Fibroblast of skin of right biceps (primary cell): ENCODE measurements at places on chromosomes 5 and 9.

DNA sequence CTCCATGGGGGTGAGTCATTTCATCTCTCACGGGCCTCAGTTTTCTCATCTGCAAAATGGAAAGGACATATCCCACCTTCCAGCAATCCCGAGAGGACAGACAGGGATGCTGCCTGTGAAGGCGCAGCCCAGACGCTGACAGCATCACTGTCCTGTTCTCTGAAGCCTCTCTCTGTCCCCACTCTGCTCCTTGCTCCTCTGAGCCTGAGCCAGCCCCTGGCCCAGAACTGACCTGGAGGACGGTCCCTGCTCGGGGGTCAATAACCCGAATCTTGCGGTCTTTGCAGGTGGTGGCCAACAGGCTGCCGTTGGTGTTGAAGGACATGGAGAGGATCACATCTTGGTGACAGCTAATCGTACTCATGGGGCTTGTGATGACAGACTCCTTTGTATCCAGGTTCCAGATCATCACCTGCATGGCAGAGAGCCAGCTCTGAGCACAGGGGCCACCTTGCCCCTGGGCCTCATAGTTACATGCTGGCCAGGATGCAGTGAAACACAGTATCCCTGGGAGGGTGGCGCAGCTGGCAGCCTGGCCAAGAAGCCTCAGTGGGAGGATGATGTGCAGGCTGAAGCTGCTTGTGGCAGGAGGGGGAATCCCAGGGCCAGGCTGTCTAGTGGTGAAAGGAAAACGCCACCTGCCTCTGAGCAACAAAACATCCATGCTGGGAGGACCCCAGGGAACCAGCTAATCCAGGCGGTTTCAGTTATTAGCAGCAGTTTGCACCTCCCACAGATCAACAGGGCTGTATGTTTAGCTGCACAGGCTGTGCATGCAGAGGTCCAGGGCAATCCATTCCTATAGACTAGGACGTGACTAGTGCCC lies 14.0 kb upstream of the TRIM14 start:
- DNase-seq: no peak

DNA sequence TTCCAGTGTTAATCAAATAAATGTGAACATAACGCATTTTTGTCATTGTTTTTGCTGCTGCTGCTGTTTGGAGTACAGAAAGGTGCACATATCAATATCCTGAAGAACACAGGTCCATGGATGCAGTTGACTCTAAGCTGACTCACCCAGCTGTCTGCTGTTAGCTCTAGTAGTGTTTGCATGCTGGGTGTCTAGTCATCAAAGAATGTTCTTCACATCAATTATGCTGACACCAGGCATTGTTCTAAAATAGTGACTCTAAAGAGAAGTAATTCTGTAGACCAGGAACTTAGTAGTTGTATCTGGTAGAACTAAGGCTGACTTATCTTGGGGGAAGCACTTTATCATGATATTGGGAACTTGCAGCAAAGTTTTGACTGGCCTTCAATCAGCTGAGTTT lies 55.7 kb upstream of the DPYSL3 start:
- DNase-seq: peak; percentile 70

- DNase-seq: peak; percentile 93
Observed at GRCh38 chr9:78592811-78593210, 295.9 kb downstream of the PSAT1 start.

GRCh38 chr9:132183134-132183533 lies 21.3 kb downstream of the NTNG2 start:
- no peak for DNase-seq

GRCh38 chr5:25393957-25394356 lies 749.2 kb upstream of the CDH10 start:
- no peak for DNase-seq

- no peak for DNase-seq
Observed at GRCh38 chr9:129524582-129525270, 96.2 kb downstream of the C9orf50 start.

GRCh38 chr9:79080536-79080935 lies 491.2 kb upstream of the TLE4 start:
- DNase-seq: peak; percentile 24

DNA sequence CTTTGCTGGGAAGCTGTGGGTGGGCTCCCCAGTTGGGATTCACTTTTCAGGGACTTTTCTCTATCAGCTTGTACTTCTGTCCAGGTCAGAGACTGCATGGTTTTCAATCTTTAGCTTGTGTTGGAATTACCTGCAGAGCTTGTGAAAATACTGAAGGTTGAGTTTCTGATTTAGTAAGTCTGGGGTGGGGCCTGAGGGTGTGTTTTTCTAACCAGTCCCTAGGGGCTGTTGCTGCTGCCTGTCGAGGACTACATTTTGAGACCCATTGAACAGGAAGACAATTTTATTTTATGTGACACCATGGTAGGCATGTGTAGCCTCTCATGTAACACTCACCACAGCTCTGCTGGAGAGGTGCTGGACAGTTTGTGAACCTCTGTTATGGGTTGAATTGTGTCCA lies 14.7 kb upstream of the MLANA start:
- no peak for DNase-seq

GRCh38 chr5:83101514-83101913 lies 24.2 kb downstream of the XRCC4 start:
- no peak for DNase-seq

- no peak for DNase-seq
Observed at GRCh38 chr9:90803860-90804593, 2.4 kb downstream of the SYK start.

DNA sequence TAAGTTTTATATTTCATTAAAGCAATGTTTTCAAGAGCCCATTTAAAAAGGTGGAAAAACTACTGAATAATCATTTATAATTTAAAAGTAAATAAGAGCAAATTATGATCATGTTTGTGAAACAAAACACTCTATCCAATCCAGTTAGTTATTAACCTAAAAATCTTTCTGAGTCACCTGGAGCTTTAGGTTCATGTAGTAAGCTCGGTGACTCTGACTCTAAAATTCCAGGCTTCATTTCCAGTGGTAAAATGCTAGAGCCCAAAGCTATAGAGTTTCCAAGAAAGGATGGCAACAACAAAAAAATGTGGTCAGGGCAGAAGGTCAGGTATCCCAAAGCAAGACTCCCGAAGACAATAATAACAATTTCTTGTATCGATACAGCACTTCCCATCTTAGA lies 76.1 kb upstream of the SPOCK1 start:
- no peak for DNase-seq

DNA sequence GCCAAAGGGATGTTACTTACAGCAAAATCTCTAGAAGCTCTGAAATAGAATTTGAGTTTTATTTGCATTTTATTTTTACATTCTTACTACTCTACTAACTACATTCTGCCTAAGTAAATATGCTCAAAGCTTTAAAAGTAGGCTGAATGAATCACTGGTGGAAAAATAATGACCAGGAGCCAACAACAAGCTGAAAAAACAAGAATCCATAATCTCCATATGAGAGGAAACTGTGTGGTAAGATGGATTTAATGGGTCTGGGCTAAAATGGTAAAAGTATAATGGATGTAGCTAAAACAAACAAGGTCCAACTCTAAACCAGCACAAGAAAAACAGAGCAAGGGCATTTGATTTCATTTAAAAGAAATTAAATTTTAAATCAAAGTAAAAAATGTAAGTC lies 525.8 kb upstream of the FTMT start:
- peak; percentile 17 for DNase-seq

DNA sequence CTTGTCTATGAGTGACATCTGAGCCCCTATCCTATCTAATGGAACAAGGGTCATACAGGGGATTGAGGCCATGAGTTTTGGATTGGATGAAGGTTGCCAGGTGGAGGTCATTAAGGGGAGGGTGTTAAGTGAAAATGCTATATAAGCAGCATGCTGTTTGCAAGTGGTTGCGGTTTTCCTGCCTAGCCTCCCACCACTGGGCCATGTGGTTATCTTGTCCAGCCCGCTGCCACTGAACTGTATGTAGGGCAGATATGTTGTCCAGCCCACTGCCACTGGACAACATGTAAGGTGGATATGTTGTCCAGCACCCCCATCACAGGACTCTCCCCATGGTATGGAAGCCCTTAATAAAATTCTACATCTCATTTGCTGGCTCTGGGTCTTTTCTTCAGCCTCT lies 200.0 kb downstream of the FGF10 start:
- DNase-seq: no peak

DNA sequence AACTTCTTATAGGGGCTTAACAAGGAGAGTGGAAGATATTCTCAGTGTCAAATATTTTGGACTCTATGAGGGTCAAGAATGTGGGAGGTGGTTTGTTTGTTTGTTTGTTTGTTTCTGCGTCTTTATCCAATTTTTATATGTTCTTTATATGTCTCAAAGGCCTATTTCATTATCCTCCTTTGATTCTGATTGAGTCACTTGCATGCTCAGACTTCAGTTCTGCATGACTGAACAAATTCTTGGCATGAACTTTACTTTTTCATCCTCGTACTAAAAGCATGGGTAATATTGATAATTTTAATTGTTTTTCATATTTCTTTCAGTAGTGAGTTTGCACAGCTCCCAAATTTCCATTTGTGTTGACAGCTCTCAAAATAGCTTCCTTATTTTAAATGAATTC lies 19.2 kb upstream of the ERBIN start:
- peak; percentile 31 for DNase-seq

DNA sequence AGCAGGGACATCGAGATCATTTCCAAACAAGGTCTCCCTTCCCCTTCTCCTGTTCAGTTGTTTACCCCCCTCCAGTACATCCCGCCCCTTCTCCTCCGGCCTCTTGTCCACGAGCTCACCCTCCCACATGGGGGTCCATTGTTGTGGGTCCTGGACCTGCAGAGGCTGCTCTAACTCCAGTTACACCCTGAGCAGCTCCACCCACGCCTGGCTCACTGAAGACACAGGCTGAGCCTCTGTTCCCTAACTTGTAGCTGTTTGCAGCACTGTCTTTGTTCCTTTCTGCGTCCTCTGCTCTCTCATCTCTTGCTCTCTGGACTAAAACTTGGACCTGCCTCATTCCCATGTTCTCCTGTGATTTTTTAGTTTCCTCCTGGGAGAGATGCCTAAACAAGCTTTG lies 377.5 kb downstream of the MED10 start:
- DNase-seq: no peak

- DNase-seq: no peak
Observed at GRCh38 chr9:77616191-77616590, 31.9 kb downstream of the GNA14 start.

DNA sequence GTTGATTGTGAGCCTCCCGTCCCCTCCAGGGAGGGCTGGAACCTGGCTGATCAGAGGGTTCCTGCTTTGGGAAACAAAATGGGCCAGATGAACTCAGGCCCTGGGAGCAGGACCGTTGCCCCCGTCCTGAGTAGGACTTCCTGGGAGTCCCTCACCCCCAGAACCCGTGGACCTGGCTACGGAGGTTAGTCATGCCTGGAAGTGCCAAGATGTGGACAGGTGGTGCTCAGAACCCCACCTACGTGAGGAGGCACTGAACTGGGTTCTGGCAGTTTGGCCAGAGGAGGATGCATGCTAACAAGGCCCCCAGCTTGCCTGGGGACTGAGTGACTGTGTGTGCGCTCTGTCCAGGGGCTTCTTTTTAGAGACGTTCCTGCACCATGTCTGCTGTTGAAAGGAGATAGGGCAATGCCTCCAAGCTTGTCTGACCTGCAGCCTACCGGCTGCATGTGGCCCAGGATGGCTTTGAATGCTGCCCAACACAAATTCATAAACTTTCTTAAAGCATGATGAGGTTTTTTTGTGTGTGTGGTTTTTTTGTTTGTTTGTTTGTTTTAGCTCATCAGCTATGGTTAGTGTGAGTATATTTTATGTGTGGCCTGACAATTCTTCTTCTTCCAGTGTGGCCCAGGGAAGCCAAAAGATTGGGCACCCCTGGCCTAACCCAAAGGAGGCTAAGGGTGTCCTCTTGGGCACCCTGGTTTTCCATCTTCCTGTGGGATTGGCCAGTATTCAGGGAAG lies 1.8 kb upstream of the DAB2IP start:
- no peak for DNase-seq

DNA sequence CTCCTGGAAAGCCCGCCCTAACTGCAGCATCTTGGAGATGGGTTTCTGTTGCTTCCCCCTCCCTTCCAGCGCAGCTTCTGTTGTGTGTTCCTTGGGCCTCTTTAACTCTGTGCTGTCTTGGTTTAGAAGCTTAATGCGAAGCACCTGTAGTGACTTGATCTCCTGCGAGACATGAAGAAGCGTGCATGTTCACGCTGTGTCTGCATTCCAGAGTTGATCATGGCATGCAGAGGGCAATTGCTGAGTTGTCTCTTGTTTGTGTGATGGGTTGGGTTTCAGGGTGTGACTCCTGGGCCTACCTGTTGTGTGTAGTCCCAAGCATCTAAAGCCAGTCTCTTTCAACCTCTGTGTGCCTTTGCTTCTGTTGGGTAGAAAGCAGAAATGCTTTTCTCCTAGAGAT lies 155.6 kb downstream of the SMARCA2 start:
- DNase-seq: no peak

GRCh38 chr5:146334074-146334533 lies 4.5 kb upstream of the POU4F3 start:
- no peak for DNase-seq

GRCh38 chr5:54243483-54244080 lies 66.8 kb downstream of the ARL15 start:
- DNase-seq: peak; percentile 36

DNA sequence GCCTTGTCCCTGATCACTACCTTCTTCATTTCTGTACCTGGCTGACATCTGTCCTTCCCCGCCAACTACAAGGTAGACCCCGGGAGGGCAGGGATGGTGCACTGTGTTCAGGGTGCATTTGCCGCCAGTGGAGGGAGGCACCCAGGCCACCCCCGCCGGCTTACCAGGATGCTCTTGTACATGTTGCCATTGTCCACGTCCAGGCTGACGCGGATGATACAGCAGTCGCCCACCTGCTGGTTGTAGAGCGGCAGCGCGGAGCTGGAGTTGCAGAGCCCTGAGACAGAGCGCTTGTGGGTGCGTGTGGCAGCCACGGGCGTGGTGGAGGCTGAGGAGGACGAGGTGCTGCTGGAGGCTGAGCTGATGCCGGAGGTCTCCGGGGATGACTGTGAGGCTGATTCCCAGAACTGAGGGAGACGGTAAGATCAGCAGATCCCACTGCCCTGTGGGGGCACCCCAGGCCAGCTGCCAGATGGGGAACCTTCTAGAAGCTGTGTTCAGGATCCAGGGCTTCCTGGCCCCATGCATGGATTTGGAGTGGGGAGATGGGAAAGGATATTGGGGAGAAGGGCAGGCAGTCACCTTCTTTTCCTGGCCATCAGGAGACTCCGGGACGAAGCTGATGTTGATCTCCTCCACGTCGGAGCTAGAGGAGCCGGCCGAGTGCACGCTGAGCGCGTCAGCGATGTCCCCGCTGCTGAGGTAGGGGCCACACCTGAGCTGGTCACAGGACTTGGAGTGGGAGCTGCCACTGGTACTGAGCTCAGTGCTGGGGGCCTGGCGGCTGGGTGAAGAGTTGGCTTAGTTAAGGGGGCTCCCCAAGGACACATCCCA lies 19.5 kb downstream of the RALGDS start:
- DNase-seq: no peak

GRCh38 chr9:16058131-16058549 lies 505.3 kb downstream of the CCDC171 start:
- peak; percentile 82 for DNase-seq

GRCh38 chr5:159049844-159050315 lies 49.8 kb downstream of the EBF1 start:
- peak; percentile 75 for DNase-seq
